Activated CD4-positive, alpha-beta T cell treated with anti-CD3 and anti-CD28 coated beads, Interleukin-2, Interleukin-6, amounts not matched to agents 100 ng/mL and 50 ng/mL, durations not matched to agents 16 hours and 8 hours (primary cell): ENCODE measurements at places on chromosomes 1 and 21.

DNA sequence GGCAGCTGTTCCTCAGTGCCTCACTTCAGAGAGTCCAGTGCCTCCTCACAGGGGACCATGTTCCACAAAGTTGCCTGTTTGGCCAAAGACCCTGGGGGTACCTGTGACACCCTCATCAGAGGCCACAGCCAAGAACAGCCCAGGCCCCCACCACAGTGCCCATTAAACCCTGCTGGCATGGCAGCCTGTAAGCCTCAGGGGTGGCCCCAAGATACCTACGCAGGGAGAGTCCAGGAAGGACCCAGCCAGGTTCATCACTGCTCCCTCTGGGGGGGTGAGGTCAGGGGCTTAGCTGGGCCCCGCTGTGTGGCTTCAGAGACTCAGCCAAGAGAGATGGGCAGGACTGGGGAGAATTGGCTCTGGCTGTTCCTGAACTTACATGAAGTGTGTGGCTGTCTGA, 19.1 kb upstream of the PRDM16 start:
- no peak for DNase-seq

DNA sequence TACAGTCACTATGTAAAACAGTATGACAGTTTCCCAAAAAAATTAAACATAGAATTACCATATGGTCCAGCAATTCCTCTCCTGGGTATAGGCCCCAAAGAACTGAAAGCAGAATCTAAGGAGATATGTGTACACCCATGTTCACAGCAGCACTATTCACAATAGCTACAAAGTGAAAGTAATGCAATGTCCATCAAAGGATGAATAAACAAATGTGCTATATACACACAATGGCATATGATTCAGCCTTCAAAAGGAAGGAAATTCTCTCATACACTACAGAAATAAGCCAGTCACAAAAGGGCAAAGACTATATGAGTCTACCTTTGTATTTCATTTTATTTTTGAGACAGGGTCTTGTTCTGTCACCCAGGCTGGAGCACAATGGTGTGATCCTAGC, 120.4 kb downstream of the TOMM20 start:
- DNase-seq, result no peak

DNA sequence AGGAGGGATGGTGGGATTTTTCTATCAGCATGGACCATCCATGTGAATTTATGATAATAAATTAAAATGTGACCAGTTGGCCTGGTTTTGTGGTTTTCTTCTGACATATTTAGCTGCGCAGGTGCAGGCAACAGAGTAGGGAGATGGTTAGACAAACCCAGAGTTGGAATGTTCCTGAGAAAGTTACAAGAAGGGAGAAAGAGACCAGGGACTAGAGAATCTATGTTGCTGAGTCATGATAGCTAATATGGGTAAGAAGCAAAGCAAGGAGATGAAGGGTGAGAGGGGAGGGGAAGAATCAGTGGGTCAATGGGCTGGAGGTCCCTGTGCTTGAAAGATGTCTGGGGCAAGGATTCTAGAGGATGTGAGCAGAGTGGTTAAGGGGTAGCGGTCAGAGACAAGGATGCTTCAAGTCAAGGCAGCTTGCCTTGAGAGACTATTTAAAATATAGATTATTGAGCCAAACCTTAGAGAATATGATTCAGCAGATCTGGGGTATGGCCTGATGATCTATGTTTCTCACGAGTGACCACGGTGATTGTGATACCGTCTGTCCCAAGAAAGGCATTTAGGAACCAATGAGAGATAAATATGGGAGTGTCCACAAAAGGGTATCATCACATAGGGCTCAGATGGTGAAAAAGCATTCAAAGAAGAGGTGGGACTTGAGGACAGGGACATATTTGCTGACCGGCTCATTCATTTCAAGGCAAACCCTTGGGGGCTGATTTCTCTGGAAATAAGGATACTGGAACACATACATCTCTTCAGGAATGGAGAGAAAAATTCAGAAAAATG, 219.7 kb upstream of the PLD5 start:
- no peak for DNase-seq

DNA sequence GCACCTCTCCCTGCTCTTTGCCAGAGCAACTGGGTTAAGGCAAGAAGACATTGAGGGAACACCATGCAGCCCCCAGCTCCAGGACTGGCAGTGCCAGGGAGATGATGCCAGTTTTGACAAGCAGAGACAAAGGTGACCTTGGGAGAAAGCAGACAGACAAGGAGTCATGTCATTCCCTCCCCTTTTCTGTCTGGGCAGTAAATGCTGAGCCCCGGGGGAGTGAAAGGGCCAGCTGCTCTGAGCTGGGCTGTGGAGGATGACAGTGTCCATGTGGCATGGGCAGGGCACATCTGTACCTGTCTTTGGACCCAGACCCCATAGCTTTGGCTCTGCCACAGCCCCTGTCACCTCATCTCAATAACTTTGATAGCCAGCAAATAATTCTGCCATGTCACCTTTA, 24.2 kb downstream of the PLEKHA6 start:
- no peak for DNase-seq

DNA sequence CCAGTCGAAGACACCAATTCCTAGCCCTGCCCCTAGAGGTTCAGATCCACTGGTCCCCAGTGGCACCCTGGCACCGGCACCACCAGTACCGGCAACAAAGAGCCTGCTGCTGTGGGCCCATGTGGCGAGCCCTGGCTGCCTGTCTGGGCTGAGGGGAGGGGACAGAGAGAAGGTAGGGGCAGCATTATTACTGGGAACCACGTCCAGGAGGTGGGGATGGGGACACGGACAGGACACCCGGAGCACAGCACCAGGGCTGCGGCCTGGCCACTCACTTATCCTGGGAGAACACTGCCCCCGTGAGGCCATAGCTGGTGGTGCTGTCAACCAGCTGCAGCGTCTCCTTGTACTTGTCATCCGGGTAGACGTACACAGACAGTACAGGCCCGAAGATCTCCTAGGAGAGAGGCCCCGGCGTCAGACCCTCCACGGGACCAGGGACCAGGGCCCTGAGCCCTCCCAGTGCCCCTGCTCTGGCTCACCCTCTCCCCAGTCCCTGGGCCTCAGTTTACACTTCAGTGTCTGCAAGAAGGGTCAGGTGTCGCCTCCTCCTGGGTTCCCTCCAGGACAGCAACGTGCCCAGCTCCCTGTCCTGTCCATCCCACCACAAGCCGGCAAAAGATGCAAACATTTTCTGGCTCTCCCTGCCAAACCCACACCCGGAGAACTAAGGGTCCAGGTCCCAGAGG, 15.8 kb upstream of the TAS1R2 start:
- DNase-seq, result peak; percentile 76

DNA sequence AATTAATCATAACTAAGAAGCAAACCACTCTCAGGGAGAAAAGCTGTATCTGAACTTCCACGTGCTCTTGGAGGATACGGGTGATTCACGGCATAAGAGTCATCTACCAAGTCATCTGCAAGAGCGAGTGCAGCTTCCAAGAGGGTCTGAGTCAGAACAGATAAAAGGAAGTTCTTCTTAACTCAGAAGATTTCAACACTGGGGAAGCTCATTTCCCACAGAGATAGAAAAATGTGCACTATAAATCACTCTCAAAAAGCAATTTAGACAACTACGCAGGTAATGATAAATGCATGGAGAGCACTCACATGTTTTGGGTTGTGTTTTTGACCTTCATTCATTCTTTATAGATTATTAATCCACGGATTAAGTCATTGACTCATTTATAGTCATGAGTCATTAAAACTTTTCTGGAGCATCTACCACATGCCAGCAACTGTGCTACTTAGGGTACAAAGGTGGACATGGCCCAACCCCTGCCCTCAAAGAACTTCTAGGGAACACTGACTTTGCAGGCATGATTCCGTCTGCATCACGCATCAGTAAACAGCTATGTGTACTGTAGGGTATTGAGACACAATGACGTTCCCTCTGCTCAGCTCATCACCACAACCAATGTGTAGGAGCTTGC, 20.8 kb downstream of the KCNJ15 start:
- DNase-seq, result peak; percentile 47

GRCh38 chr1:205069371-205070125, 14.7 kb downstream of the TMEM81 start:
- DNase-seq, result no peak

GRCh38 chr1:180609643-180610555, 21.9 kb upstream of the XPR1 start:
- no peak for DNase-seq

GRCh38 chr1:205003358-205004131, 39.5 kb upstream of the CNTN2 start:
- no peak for DNase-seq

- no peak for DNase-seq
Measured at GRCh38 chr1:207221934-207222351, 99.5 kb upstream of the CD55 start.

GRCh38 chr1:158169105-158169504, 11.6 kb upstream of the CD1D start:
- DNase-seq, result no peak

- no peak for DNase-seq
Measured at GRCh38 chr1:235650341-235651169, 971 bp upstream of the GNG4 start.

- DNase-seq, result no peak
Measured at GRCh38 chr1:98452162-98452561, 209.4 kb upstream of the SNX7 start.

GRCh38 chr1:28642847-28643635, at the start of gene TAF12:
TSS of gene TAF12 (minus strand) at chr1:28643067. CDS start at chr1:28622081, 20,986 bp downstream.
- DNase-seq, result peak; percentile 96

DNA sequence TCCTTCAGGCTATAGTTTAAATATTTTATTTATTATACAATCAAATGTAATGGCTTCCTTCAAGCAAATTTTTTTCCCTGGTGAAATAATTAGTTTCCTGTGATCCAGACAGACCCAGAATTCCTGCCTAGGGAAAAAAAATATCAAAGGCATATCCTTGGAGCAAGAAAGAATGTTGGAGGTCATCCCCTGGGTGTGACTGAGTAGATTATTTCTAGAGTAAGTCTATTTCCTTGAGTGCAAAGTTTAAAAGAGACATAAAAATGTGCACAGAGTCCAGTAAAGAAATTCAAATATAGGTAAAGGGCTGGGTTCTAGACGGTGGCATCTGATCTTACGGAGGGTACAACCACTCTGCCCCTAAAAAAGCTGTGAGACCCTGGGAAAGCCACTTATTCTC, 32.2 kb upstream of the SAMD13 start:
- DNase-seq, result no peak

GRCh38 chr1:111406321-111406768, 21.2 kb downstream of the OVGP1 start:
- DNase-seq, result peak; percentile 66

GRCh38 chr1:224301391-224301790, 28.6 kb downstream of the NVL start:
- DNase-seq, result no peak

GRCh38 chr21:38774586-38775285, 31.0 kb upstream of the ETS2 start:
- DNase-seq, result no peak

- DNase-seq, result no peak
Measured at GRCh38 chr1:229031481-229032341, 239.2 kb upstream of the RAB4A start.

DNA sequence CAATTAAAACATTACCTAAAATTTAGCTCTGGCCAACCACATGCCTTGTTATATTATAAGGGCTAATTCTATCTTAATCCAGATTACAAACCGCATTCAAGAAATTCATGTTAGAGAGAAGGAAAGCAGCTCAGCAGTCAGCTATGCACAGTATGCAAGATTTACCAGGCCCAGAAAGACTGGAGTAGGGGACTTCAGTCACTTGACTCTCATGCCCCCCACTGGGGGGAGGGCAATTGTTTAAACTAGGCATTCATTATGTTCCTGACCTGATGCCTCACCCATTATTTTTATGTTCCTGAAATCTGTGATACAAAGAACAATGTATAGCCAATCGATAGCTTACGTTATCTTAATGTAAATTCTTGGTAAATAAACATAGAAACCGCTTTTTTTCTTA, 96.9 kb downstream of the ZNF644 start:
- no peak for DNase-seq

GRCh38 chr1:23614032-23614660, 54.8 kb upstream of the ID3 start:
- no peak for DNase-seq

- DNase-seq, result peak; percentile 36
Measured at GRCh38 chr21:39125752-39126485, 57.3 kb downstream of the PSMG1 start.

GRCh38 chr1:59666106-59666505, 148.6 kb upstream of the HOOK1 start:
- no peak for DNase-seq

DNA sequence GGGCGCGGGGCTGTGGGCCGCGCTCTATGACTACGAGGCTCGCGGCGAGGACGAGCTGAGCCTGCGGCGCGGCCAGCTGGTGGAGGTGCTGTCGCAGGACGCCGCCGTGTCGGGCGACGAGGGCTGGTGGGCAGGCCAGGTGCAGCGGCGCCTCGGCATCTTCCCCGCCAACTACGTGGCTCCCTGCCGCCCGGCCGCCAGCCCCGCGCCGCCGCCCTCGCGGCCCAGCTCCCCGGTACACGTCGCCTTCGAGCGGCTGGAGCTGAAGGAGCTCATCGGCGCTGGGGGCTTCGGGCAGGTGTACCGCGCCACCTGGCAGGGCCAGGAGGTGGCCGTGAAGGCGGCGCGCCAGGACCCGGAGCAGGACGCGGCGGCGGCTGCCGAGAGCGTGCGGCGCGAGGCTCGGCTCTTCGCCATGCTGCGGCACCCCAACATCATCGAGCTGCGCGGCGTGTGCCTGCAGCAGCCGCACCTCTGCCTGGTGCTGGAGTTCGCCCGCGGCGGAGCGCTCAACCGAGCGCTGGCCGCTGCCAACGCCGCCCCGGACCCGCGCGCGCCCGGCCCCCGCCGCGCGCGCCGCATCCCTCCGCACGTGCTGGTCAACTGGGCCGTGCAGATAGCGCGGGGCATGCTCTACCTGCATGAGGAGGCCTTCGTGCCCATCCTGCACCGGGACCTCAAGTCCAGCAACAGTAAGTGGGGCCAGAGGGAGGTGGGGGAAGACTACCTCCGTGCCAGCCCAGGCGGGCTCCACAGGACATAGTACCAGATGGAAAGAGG, 808 bp downstream of the MAP3K21 start:
- DNase-seq, result peak; percentile 24

GRCh38 chr1:17979815-17980214, 127.8 kb upstream of the IGSF21 start:
- DNase-seq, result no peak

GRCh38 chr21:33811167-33812010, 104.2 kb downstream of the ATP5PO start:
- DNase-seq, result no peak

- DNase-seq, result peak; percentile 39
Measured at GRCh38 chr21:38300141-38300578, 43.4 kb downstream of the KCNJ15 start.

DNA sequence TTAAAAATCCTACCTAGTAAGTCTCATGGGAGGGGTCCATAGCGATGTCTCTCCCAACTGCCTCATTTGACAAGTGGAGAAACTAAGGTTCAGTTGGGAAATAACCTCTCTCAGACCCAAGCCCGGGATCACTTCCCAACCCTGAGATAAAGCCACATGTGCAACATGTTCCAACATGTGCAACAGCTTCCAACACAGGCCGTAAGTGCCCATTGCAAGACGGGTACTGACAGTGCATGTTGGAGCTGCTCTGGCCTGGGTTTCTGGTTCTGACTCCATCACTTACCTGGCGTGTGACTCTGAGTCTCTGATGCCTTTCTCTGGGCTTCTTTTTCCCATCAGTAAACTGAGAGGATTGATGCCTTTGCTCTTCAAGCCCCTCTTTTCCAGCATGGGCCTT, 38.0 kb upstream of the FOXO6 start:
- DNase-seq, result no peak

GRCh38 chr1:34868230-34869049, 8.9 kb upstream of the SMIM12 start:
- DNase-seq, result no peak
